ENCODE measurements at places on chromosomes 16 and 17.

- no peak for DNase-seq
These were observed 25.4 kb downstream of the DNAJA2 start for GRCh38 chr16:46947900-46948547.

DNA sequence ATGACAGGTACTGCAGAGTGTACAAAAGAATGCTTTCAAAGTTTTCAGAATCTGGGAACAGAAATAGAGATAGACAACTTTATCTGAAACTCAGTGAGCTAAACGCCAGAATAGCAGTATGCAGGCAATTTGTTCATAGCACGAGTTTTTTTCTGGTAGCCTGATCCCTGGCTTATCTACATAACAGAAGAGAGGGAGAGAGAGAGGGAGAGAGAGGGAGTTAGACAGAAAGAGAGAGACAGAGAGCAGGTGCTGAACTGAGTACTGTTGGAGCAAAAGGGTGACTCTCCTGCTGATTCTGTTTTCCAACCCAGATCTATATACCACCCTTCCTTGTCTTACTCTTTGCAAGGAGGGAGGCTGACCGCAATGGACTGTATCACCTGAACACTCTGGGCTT, 388.0 kb upstream of the CA10 start:
- no peak for DNase-seq

GRCh38 chr16:71440669-71441347, 1.0 kb downstream of the TLE7 start:
- peak; percentile 13 for DNase-seq

DNA sequence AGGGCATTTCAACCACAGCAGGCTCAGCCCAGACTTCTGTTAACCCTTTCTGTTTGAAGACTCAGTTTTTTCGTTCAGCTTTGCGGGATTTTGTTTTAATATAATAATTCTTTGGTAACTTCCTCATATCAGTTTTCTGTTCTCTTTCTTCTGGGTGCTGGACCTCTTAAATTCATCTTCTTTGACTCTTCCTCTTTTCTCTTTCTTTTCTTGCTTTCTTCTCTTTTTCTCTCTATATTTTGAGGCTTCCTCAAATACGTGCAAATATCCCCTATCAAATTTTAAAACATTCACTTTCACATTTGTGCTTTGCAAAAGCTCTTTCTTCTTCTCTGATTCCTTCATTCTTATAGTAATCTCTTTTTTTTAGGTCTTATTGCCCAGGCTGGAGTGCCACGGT, 136.3 kb downstream of the HS3ST3B1 start:
- no peak for DNase-seq

- DNase-seq, result no peak
These were observed 518.5 kb downstream of the CDH13 start for GRCh38 chr16:83145297-83145696.

- no peak for DNase-seq
These were observed 17.5 kb upstream of the MYO18A start for GRCh38 chr17:29197516-29198272.

DNA sequence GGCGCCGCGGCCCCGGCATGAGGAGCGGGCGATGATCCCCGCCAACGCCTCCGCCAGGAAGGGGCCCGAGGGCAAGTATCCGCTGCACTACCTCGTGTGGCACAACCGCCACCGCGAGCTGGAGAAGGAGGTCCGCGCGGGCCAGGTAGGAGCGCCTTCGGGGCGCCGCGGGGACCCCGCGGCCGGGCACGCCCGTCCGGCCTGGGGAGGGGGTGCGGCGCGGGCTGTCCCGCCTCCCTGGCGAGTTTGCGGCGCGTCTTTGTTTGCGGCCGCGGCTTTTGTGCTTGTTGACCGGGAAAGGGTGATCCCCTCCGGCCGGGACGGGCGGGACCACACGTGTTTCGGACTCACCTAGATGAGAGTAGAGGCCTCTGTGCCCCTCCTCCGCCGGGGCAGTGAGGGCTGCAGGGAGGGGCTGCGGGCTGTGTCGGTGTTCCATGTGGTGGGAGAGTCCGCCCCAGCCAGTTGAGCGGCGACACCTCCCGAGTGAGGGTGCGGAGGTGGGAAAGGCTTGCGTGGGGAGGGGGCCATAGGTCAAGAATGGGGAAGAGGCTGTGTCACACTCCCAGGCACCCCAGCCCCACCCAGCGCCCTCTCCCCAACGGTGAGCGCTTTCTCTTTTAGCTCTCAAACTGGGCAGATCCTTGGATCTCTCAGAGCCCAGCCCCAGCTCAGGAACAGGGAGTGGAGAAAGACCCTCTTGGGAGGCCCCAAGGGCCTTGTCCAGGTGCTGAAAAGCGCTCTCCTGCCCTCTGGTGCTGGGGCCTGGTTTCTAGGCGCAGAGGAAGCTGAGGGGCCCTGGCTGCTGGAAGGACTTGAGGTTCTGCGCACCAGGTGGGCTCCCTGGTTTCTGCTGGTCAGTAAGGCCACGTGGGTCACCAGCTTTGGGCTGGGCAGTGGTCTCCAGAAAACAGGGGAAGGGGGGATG, 923 bp downstream of the ANKRD13B start:
- DNase-seq, result peak; percentile 4

- DNase-seq, result no peak
These were observed 8.1 kb downstream of the PHB1 start for GRCh38 chr17:49406421-49407061.

GRCh38 chr16:78286065-78286464, 186.6 kb downstream of the WWOX start:
- DNase-seq, result no peak

GRCh38 chr16:466651-467050, 41.2 kb downstream of the RAB11FIP3 start:
- DNase-seq, result no peak

DNA sequence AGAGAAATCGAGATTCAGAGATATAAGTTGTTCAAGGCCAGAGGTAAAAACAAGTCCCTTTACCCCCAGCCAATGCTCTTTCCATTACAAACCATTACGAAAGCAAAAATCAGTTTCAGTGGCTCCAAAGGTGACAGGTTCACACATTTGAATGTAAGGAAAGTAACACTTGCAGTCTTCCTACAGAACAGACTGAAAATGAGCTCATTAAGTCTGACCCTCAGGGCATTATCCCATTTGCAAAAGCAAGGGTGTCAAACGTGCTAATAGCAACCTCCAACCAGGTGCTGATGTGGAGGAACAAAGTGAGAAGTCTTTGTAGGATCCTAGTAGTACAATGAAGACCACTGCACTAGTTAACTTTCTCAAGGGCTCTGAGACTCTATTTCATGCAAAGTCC, 65.2 kb downstream of the XPO6 start:
- no peak for DNase-seq
